ENCODE measurements at places on chromosomes 6 and 20.
A peak's percentile ranks its signal among the peaks of the same experiment; 100 is the strongest.

DNA sequence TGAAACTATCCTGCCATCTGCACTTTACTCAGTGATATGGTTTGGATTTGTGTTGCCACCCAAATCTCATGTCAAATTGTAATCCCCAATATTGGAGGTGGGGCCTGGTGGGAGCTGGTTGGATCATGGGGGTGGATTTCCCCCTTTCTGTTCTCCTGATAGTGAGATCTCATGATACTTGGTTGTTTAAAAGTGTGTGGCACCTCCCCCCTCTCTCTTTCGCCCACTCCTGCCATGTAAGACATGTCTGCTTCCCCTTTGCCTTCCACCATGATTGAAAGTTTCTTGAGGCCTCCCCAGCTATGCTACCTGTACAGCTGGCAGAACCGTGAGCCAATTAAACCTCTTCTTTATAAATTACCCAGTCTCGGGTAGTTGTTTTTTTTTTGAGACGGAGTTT, 18.0 kb downstream of the PIGT start:
- no peak for DNase-seq

- no peak for DNase-seq
Measured at GRCh38 chr6:117681162-117681741, 6.0 kb downstream of the NUS1 start.

- DNase-seq = no peak
Measured at GRCh38 chr6:37103169-37104039, 66.5 kb upstream of the PIM1 start.

DNA sequence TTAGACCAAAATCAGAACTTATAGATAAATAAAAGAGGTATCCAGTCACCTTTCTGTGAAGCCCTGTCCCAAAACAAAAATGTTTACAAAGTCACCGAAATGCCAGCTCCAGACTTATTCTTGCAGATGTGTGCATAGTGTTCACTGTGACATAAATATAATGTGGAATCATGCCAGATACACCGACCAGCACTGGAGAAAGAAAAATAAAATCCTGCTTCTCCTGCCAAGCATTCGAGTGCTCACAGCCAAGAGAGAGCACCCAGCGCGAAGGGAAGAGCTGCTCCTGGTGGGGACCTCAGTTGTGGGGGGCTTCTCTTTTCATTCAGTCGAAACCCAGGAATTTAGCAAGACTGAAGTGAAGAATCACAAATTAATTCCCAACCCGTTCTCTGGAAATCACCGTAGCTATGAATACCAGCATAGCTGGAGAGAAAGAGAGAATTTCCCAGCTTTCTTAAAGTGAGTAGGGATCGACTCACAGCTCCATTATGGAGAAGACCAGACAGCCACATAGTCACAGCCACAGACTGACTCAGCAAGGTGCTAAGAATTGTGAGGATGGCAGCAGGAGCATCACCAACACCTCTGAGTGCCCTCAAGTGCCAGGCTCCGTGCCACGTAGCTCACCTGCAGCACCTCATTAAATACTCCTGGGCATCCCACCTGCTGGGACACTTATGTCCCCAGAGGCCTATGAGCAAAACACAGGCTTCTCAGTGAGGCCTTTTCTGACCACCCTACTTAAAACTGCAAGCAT, 33.2 kb downstream of the BFSP1 start:
- no peak for DNase-seq

DNA sequence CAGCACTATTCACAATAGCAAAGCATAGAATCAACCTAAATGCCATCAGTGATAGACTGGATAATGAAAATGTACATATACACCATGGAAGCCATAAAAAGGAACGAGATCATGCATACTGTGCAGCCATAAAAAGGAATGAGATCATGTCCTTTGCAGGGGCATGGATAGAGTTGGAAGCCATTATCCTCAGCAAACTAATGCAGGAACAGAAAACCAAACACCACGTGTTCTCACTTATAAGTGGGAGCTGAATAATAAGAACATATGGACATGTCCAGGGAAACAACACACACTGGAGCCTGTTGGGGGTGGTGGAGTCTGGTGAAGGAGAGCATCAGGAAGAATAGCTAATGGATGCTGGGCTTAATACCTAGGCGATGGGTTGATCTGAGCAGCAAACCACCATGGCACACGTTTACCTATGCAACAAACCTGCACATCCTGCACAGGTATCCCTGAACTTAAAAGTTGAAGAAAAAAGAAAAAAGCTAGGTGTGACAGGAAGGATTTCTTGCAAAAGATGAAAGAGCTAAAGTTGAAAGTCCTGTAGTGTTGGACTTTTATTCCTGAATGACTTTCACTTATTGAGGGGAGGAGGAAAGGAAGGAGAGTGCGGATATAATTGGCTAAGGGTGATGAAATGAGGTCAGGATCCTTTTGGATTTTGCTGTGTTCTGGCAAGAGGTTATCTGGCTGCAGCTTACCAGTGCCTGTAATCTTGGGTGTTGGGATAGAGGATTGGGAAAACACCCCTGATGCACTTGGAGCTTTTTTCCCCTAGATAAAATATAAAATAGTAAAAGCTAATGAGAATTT, 8.5 kb downstream of the TRMT11 start:
- DNase-seq = no peak

DNA sequence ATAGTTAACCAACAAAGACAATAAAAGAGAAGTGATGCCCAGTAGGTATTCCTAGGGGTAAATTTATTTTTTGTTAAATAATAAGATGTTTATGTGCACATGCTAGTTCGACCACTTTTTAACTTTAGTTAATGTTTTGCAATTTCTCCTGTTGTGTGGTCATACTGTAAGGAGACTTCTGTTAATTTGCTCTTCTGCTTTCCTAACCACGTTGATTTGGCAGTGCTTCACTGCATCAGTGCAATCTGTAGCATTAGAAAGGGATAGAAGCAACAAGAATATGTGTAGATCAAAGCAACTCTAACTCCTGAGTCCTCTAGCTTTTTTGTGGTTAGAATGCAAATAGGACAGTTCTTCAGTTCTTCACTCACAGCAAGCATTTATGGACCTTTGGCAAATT, 13.9 kb downstream of the MYB start:
- no peak for DNase-seq

- no peak for DNase-seq
Measured at GRCh38 chr6:16394632-16395031, 156.2 kb downstream of the GMPR start.

DNA sequence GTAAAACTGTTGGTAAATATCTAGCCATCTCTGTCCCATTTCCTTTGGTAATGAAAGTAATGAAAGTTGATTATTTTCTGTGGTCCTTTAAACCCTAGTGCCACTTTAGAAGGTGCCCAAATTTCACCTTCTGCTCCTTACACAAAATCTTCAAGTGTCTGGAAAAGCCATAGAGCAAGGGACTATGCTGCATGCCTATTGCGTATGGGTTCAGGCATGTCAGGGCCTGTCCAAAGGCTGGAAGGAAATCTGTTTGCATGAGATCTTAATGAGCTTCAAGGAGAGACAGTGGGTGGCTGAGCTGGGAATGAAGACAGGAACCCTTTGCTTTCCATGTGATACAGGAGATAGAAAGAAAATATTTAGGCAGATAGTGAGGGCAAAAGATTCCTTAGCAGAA, 66.6 kb upstream of the CCN6 start:
- no peak for DNase-seq

GRCh38 chr6:6620766-6621425, 32.4 kb downstream of the LY86 start:
- DNase-seq = no peak

GRCh38 chr6:160986851-160987250, 4.7 kb upstream of the MAP3K4 start:
- DNase-seq = no peak

DNA sequence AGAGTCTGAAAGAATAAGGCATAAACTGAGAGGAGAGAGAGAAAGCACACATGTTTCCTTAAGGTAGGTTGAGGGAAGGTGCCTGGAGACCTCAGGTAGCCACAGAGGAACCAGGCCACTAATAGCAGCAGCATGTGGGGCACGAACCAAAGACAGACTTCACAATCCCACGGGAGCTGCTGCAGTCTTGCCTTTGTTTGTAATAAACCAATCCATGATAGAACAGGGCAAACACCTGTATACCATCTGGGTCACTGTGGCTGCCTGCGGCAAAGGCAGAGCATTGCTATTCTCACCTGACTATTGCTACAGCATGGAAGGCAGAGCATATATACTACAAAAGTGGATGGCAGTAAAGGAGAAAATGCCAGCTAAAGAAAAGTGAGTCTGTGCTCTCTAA, 36.3 kb downstream of the HEBP2 start:
- DNase-seq = no peak

GRCh38 chr6:124879110-124879991, 82.9 kb upstream of the RNF217 start:
- no peak for DNase-seq

- DNase-seq = peak; percentile 6
Measured at GRCh38 chr6:81241126-81242041, 511.1 kb downstream of the TENT5A start.

DNA sequence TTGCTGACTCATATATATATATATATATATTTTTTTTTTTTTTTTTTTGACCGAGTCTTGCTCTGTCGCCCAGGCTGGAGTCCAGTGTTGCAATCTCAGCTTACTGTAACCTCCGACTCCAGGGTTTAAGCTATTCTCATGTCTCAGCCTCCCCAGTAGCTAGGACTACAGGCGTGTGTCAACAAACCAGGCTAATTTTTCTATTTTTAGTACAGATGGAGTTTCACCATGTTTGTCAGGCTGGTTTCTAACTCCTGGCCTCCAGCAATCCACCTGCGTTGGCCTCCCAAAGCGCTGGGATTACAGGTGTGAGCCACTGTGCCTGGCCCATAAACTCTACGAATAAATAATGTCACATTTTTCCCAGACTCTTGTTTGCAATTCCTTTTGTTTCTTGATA, 4.8 kb downstream of the LRP11 start:
- DNase-seq = no peak

GRCh38 chr20:11350126-11351005, 567.3 kb upstream of the BTBD3 start:
- no peak for DNase-seq

- DNase-seq = peak; percentile 74
Measured at GRCh38 chr20:54103067-54103761, 32.8 kb upstream of the BCAS1 start.

GRCh38 chr6:97462938-97463598, 180.1 kb upstream of the MMS22L start:
- no peak for DNase-seq

GRCh38 chr20:47531458-47531857, 29.8 kb downstream of the NCOA3 start:
- no peak for DNase-seq

- no peak for DNase-seq
Measured at GRCh38 chr6:143362192-143362558, 88.3 kb downstream of the ADAT2 start.

DNA sequence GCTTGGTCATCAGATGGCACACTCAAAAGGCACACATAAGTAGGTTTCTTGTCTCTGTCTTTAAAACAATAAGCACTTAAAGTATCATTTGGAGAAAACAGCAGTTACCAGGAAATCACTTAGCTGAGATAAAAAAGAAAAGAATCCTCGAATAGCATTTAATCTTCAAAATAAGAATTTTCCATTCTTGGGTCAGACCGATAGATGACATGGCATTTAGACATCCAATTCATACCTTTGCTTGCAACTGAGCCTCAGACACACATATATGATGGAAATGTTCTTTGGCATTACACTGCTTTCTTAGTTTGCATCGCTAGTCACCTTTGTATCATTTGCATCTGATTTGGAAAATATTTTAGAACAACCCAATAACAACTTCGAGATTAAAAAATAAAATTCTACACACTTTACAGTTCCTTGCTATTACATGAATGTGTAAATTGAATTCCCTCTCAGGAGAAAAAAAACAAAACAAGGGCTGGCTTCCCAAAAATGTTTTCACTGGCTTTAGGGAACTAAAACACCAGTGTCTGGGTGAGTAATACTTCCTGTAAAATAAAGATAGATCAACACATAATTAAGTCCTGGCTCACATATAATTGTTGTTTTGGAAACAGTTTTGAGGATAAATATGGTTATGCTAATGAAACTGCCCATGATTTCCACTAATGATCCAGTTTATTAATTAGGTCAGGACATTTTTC, 1.3 kb upstream of the RNF217 start:
- no peak for DNase-seq

DNA sequence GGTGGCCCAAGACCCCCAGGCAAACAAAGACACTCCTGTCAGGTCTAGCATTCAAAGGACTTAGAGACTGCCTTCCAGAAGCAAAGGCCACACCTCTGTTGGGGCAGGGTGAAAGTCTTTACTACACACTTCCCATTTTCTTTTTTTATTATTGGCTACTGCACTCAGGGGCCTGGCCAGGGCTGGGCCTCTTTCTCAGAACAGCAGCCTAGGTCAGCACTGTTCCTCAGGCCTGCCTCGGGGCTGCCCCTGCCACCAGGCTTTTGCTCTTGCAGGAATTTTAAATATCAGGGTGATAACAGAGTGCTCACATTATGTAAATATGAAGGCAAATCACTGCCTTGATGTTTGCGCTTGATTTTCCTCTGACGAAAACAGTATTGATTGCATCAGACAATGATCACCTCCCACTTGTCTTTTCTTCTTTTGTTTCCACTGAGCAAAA, 18.5 kb downstream of the GSTA4 start:
- DNase-seq = no peak

GRCh38 chr6:108476376-108476775, 84.3 kb upstream of the FOXO3 start:
- DNase-seq = no peak

DNA sequence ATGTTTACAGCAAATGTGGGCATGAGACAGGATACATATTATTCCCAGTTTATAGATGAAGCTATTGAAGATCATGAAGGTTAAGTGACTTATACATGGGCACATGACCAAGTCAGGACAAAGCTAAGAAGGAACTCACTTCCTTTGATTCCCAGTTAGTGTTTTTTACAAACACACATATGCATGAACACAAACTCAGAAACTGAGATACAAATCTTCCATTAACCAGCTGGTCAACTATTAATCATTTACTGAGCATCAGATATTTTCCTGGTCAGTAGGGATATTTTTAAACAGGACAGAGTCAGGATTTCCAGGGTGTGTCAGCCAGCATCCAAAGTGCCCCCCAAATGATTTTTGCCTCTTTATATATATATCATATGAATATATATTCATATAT, 222.2 kb downstream of the OGFRL1 start:
- DNase-seq = no peak

DNA sequence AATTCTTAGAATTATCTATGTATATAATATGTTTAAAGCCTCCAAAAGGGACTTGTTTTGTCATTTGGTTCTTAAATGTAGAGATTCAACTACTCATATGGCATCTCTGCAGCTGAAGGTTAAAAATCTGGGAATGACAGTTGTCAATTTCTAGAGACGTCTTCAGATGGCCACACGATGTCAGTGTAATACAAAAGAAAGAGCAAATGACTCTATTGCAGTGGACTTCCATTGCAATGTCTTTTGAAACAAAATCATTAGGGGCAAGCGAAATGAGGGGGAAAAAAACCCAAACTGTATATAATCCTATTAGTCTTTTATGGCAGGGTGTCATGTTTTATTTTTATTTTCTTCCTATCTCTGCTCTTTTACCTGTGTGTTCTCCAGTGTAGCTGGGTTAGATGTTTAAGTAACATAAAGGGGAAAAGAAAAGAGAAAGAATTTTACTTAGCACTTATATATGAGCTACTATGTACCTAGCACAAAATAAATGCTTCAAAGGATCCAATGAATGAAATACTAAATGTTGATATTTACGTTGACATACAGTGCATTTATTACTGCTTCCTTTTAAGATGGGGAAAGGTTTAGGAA, 26.2 kb downstream of the CCN2 start:
- DNase-seq = peak; percentile 45

GRCh38 chr20:19970256-19970765, 46.9 kb upstream of the NAA20 start:
- DNase-seq = no peak

- no peak for DNase-seq
Measured at GRCh38 chr6:163173741-163174140, 240.8 kb upstream of the QKI start.

GRCh38 chr6:138240476-138241245, 22.4 kb upstream of the PBOV1 start:
- no peak for DNase-seq

All from HEK293T (cell line).